ENCODE measurements at places on chromosomes 1 and 21.

GRCh38 chr1:174965362-174966007, 34.3 kb upstream of the CACYBP start:
- DNase-seq = no peak

GRCh38 chr1:204873176-204873575, 2.5 kb downstream of the NFASC start:
- no peak for DNase-seq

GRCh38 chr21:46418265-46418946, 40.3 kb upstream of the DIP2A start:
- DNase-seq = no peak

- DNase-seq = no peak
Measured at GRCh38 chr1:16187748-16188401, 24.6 kb downstream of the ARHGEF19 start.

DNA sequence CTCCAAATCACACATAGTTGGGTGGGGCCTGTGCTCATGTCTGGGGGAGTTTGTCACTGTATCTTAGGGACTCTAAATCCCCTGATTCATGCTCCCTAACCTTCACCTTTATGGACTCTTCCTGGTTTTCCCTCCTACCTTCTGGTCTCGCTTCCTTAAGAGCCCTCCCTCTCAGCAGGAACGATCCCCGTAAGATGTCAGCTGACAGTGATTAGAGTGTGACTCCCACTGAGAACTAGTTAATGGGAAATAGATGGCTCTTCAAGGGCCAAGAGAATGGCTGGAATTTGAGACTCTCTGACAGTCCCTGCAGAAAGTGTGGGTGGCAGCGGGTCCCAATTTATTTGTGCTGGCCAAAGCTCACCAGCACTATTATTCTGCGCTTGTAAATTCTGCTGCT, 22.0 kb downstream of the LYPD8 start:
- DNase-seq = no peak

DNA sequence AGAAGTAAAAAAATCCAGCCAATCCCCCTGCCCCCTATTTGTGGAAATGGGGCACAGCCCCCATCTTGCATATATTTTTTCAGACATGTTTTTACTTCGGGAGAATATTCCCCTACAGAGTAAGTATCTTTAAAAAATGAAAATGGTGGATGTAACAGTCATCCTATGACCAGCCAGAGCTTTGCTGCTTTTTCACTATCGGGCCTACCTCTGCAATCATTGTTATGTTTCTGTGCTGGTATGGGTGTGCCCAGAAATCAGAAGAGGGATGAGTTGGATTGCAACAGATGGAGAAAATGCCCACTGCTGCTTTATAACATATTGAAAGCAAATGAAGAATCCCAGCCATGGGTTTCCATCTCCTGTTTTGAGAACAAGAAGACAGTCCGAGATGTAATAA, 2.9 kb downstream of the CD247 start:
- DNase-seq = no peak

DNA sequence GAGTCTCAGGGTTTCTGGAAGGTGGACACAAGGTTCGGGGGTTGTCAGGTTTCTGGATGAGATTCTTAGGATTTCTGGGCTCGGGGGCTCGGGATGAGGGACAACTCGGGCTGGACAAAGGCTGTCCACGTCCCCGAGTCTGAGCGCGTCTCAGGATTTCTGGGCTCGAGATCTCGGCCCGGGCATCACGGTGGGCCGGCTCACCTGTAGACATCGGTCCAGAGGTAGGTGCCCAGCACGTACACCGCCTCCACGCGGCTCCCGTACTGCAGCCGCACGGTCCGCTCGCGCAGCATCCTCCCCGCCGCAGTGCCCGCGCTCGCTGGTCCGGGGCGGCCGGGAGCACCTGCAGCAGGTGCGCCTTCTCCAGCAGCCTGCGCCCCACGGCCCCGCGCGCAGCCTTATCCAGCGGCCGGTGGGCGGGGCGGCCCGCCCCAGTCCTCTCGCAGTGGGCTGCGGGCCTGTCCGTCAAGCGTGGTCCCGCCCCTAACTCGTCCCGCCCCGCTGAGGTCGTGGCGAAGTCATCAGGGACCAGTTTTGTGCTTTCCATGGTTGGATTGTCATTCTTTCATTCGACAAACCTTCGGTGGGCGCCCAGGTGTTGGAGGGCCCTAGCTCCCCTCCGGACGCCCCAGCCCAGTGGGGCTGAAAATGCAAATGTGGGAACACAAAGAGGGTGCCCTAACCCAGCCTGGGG, at the start of gene PADI2:
Gene PADI2, minus strand, starts transcription at position 376 of the 697 bp plus-strand sequence. Its CDS starts 80 bp downstream, at position 296.
- no peak for DNase-seq

DNA sequence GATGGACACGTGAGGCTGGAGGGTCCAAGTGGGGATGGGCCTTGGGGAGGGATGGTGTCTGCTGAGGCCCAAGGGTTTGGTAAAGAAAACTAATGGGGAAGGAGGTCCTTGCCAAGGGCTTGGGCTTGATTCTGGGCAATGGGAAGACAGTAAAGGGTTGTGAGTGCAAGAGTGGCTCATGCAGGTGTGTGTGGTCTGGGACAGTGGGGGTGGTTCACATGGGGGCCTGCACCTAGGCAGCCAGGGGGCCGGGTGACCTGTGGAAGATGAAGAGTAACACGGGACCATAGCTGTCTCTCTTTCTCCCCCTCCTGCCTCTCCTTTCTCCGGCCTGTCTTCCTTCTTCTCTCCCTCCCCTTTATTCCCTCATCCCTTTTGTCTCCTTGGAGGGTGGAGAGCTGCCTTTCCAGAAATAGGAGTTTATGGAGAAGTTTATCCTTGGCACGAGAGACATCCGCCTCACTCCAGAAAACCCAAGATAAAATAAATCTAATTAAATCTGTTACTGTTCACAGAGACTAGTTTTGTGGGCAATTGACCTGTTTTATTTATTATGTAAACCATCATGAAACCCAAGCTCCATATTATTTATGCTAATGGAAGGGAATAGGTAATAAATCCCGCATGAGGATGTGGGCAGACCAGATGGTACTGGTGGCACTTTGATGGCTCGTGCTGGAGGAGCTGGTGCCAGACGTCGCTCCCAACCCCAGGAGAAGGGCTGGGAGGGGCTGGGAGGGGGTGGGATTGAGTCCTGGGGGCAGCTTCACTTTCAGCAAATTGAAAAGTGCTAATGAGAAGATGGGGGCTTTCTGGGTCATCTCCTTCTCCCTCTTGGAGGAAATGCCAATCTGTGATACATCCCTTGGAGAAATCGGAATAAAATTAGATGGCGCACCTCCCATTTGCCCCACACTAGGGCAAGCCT, 272.9 kb upstream of the CSF3R start:
- no peak for DNase-seq
